Activated CD4-positive, alpha-beta T cell treated with anti-CD3 and anti-CD28 coated beads, Interleukin-2, amount 10 ng/mL, durations not matched to agents 7 days and 5 days (primary cell): ENCODE measurements at places on chromosomes 16 and 17.
A peak's percentile ranks its signal among the peaks of the same experiment; 100 is the strongest.

DNA sequence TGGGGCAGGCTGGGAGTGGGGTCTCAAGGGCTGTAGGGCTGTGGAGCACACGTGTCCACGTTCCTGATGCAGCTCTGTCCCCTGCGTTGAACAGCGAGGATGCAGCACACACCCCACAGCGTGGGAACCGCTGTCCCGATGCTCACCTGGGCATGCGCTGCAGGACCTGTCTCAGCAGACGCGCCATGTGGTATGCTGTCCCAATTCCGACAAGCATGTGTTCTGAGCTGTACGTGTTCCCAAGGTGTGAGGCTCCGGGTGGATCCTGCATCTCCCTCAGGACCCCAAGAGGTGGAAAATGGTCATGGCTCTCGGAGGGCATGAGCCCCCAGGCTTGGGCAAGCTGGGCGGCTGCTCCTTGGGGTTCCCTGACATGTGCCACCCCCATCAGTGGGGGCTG is 34.2 kb downstream of the ENGASE start:
- no peaks in the 10 kb centered on the region for H3K36me3 ChIP-seq
- peaks cover 3% of the 10 kb centered on the region for H3K27me3 ChIP-seq
- no peaks in the 10 kb centered on the region for H3K4me1 ChIP-seq
- H3K27ac ChIP-seq: no peak overlapping the region

- H3K27ac ChIP-seq: no peak overlapping the region
- no peak overlapping the region for H3K4me3 ChIP-seq
- H3K36me3 ChIP-seq: peaks cover 55% of the 10 kb centered on the region
- no peak for DNase-seq
- peaks cover 22% of the 10 kb centered on the region for H3K4me1 ChIP-seq
- H3K27me3 ChIP-seq: no peaks in the 10 kb centered on the region
Measured at GRCh38 chr17:77178050-77178449, 37.3 kb downstream of the SEC14L1 start.

GRCh38 chr17:11780621-11781020 is 182.4 kb downstream of the DNAH9 start:
- no peaks in the 10 kb centered on the region for H3K27me3 ChIP-seq
- no peaks in the 10 kb centered on the region for H3K36me3 ChIP-seq
- no peaks in the 10 kb centered on the region for H3K4me1 ChIP-seq
- H3K27ac ChIP-seq: no peak overlapping the region

GRCh38 chr16:77276661-77277060 is 77.5 kb downstream of the SYCE1L start:
- no peak for DNase-seq
- no peak overlapping the region for H3K4me3 ChIP-seq
- no peak overlapping the region for H3K27ac ChIP-seq
- no peaks in the 10 kb centered on the region for H3K4me1 ChIP-seq
- peaks cover 11% of the 10 kb centered on the region for H3K27me3 ChIP-seq

- H3K4me1 ChIP-seq: peaks cover 49% of the 10 kb centered on the region
- peaks cover 46% of the 10 kb centered on the region for H3K36me3 ChIP-seq
- H3K27me3 ChIP-seq: no peaks in the 10 kb centered on the region
- no peak overlapping the region for H3K4me3 ChIP-seq
- peak overlapping the region; percentile 57 for H3K27ac ChIP-seq
Measured at GRCh38 chr16:8855972-8856371, 12.8 kb downstream of the CARHSP1 start.

- no peaks in the 10 kb centered on the region for H3K27me3 ChIP-seq
- peaks cover 76% of the 10 kb centered on the region for H3K4me1 ChIP-seq
- no peak overlapping the region for H3K4me3 ChIP-seq
- no peak for DNase-seq
Measured at GRCh38 chr17:40348562-40349476, 15.7 kb downstream of the GJD3 start.

DNA sequence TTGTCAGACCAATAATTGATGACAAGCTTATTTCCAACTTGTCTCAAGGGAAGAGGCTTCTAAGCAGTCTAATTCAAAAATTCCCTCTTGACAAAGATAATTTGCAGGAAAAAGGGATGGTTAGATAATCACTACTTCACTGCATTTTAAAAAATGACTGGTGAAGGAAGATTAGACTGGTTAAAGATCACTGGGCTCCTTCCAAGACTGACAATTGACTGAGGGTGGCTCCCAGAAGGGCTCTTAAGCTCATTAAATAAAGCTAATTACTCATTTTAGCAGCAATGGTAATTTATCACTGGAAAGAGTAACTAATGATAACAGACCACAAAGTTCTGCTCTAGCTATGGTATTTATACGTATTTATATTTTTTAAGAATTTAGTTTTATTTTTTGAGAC is 4.4 kb upstream of the HEATR3 start:
- H3K4me3 ChIP-seq: no peak overlapping the region
- no peaks in the 10 kb centered on the region for H3K36me3 ChIP-seq
- no peak for DNase-seq
- no peak overlapping the region for H3K27ac ChIP-seq
- H3K4me1 ChIP-seq: peaks cover 9% of the 10 kb centered on the region

GRCh38 chr16:17327664-17328335 is 143.0 kb downstream of the XYLT1 start:
- no peak for DNase-seq
- peaks cover 21% of the 10 kb centered on the region for H3K4me1 ChIP-seq
- peak overlapping the region; percentile 25 for H3K27ac ChIP-seq
- no peak overlapping the region for H3K4me3 ChIP-seq
- peaks cover 14% of the 10 kb centered on the region for H3K36me3 ChIP-seq

- H3K4me1 ChIP-seq: peaks cover 31% of the 10 kb centered on the region
Measured at GRCh38 chr17:8153525-8153956, 1.3 kb upstream of the PER1 start.

DNA sequence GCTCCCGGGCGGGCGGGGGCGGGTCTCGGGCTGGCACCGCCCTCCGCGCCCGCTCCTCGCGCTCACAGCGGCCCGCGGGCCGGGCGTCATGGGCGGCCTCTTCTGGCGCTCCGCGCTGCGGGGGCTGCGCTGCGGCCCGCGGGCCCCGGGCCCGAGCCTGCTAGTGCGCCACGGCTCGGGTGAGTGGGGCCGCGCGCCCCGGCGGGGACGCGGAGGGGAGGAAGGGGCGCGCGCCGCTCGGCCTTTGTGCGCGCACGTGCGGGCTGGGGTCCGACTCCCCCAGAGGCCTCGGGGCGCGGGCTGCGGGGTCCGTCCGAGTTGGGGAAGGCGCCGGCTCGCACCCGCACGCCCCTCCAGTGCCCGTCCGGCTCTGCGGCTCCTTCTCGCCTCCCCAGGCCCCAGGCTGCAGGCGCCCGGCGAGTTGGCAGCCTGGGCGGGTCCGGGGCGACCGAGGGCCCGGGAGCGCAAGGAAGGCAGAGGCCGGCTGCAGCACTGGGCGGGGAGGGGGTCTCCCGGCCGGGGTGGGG is at the start of gene NME4:
Gene NME4 (plus strand): TSS at position 65 of the 527 bp plus-strand sequence. CDS start 24 bp downstream, at position 89.
- H3K27ac ChIP-seq: peak within 1 kb of the TSS; percentile 54
- no peak for DNase-seq
- H3K4me1 ChIP-seq: peaks cover 32% of the 10 kb centered on the region
- peak within 1 kb of the TSS; percentile 76 for H3K4me3 ChIP-seq

- H3K4me1 ChIP-seq: no peaks in the 10 kb centered on the region
- H3K36me3 ChIP-seq: no peaks in the 10 kb centered on the region
- no peaks in the 10 kb centered on the region for H3K27me3 ChIP-seq
- peak; percentile 37 for DNase-seq
- no peak overlapping the region for H3K27ac ChIP-seq
Measured at GRCh38 chr16:10497132-10498101, 83.0 kb downstream of the EMP2 start.

DNA sequence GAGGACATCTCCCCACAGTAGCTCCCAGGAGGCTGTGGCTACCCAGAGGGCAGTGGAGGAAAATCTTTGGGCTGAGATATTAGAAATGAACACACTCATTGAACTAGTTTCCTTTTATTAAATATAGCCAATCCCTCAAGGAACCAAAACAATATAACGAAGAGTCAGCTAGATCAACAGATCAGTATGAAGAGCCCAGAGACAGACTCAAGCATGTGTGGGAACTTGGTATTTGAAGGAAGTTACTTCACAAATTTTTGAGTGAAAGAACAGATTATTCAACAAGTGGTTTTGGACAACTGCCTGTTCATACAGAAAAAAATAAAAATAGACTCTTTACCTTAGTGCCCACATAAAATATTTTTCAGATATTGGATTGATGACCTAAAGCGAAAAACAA is 183.6 kb upstream of the PMFBP1 start:
- no peaks in the 10 kb centered on the region for H3K4me1 ChIP-seq
- no peaks in the 10 kb centered on the region for H3K36me3 ChIP-seq
- H3K4me3 ChIP-seq: no peak overlapping the region
- H3K27me3 ChIP-seq: no peaks in the 10 kb centered on the region

- H3K4me1 ChIP-seq: peaks cover 27% of the 10 kb centered on the region
- peaks cover 17% of the 10 kb centered on the region for H3K27me3 ChIP-seq
- peak overlapping the region; percentile 69 for H3K4me3 ChIP-seq
- H3K27ac ChIP-seq: peak overlapping the region; percentile 46
Measured at GRCh38 chr17:2049333-2050299, 5.3 kb upstream of the HIC1 start.

DNA sequence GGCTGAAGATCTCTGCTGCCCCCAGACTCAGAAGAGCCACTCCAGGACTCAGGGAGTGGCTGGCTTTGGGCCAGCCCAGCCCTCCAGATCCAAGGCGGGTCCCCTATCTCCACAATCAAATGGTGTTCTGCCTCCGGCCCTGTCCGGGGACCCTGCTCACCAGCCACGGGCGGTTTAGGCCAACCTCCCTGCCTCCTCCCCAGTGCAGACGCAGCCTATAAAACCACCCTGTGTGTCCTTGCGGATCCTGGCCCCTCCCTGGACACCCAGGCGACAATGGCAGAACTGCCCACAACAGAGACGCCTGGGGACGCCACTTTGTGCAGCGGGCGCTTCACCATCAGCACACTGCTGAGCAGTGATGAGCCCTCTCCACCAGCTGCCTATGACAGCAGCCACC is at the start of gene SLC12A3:
Gene SLC12A3 (plus strand): TSS at position 248 of the 400 bp plus-strand sequence. CDS start 29 bp downstream, at position 277.
- DNase-seq: no peak
- no peak within 1 kb of the TSS for H3K4me3 ChIP-seq
- peak within 1 kb of the TSS; percentile 55 for H3K27ac ChIP-seq
- H3K4me1 ChIP-seq: peaks cover 36% of the 10 kb centered on the region
- H3K27me3 ChIP-seq: no peaks in the 10 kb centered on the region

DNA sequence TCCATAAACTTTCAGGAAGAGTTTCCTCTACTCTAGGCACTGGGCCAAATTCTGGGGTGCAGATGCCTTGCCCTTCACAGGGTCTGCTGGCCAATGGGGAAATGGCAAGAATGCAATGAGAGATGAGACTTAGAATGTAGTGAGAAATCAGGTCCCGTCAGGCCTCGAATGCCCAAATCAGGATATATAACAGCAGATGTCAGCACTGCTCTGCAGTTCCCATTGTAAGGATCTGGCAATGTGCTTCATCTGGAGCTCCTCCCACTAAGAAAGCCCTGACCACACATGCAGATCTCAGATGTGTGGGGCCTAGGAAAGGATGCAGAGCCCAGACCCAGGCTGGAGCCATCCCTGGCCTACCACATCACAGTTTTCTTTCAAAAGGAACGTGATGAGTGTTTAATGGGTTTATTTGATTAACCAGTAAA is 13.9 kb upstream of the LPCAT2 start:
- no peak overlapping the region for H3K27ac ChIP-seq
- no peak overlapping the region for H3K4me3 ChIP-seq
- no peaks in the 10 kb centered on the region for H3K36me3 ChIP-seq
- no peak for DNase-seq

DNA sequence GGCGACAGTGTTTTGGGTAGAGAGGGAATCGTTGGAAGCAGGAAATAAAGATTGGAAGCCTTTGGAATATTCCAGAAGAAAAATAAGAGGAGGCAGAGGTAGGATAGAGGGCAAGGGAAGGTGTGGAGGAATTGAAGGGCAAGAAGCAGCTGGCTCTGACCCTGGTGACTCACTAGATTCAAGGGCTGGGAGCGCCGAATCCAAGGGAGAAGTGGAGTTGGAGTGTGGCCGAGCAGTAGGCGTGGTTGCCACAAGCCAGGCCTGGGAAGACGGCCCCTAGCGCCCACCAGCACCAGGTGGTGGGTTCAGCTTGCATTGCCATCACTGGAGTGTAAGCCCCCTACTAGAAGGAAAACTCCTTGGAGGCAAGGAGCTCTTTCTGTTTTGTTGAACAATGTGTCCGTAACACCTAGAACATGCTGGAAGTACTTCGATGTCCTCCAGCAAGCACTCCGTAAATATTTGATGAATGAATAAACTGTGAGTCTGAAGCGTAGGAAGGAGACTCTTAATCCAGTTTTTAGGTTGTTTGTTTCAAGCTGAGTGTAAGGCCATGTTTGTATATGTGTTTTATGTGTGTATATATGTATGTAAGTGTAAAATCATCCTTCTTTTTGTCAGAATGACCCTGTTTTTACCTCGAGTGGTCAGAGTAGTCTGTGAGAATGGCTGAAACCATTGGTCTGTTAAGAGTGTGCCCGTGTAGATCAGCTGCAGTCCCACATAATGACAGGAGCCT is 139.5 kb downstream of the CMIP start:
- no peaks in the 10 kb centered on the region for H3K27me3 ChIP-seq
- H3K27ac ChIP-seq: no peak overlapping the region
- H3K4me1 ChIP-seq: peaks cover 6% of the 10 kb centered on the region
- H3K4me3 ChIP-seq: no peak overlapping the region

DNA sequence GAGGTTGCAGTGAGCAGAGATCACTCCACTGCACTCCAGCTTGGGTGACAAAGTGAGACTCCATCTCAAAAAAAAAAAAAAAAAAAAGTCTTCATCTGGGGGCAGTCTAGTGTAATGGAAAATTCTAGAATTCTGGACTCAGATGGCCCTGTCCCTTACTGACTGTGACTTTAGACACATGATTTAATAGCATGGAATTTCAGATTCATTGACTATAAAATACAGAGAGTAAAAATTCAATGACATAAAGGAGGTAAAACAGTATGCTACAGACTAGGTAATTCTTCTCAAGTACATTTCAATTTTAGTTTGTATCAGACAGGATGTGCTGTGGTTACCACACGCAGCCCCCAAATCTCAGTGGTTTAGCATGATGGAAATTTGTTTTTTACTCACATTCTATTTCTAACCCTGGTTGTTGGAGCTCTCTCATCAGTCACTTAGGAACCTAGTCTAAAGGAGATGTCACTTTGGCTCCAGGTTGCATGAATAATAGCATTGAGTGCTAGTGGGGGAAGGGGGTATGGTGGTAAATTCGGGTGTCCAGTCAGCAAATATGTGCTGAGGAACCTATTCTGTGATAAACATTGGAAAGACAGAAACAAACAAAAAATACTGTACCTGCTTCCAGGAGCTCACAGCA is 444.0 kb downstream of the XYLT1 start:
- H3K4me3 ChIP-seq: no peak overlapping the region
- H3K4me1 ChIP-seq: peaks cover 16% of the 10 kb centered on the region
- H3K27ac ChIP-seq: no peak overlapping the region
- peak; percentile 33 for DNase-seq
- H3K27me3 ChIP-seq: no peaks in the 10 kb centered on the region

DNA sequence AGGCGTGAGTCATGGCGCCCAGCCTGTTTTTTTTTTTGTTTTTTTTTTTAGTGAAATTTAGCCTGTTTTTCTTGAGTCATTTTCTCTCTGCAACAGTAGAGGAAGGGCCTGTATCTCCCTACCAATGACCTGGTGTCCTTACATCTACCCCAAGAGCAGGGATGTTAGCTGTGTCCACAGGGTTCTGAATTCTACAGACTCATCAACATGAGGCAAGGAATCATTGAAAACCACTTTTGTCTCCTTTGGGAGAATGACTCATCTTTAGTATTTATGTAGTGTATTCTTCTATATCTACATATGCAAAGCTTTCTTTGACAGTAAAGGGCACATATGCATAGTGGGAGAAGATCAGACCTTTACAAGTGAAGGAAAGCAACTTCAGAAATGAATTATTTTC is 105.3 kb downstream of the SPECC1 start:
- no peak for DNase-seq
- peaks cover 2% of the 10 kb centered on the region for H3K4me1 ChIP-seq
- H3K36me3 ChIP-seq: no peaks in the 10 kb centered on the region
- H3K27me3 ChIP-seq: peaks cover 10% of the 10 kb centered on the region
- H3K27ac ChIP-seq: no peak overlapping the region

GRCh38 chr17:57102122-57102521 is 17.1 kb downstream of the AKAP1 start:
- no peaks in the 10 kb centered on the region for H3K27me3 ChIP-seq
- H3K4me3 ChIP-seq: no peak overlapping the region
- peaks cover 13% of the 10 kb centered on the region for H3K4me1 ChIP-seq
- no peak overlapping the region for H3K27ac ChIP-seq
- H3K36me3 ChIP-seq: no peaks in the 10 kb centered on the region
